ENCODE measurements at places on chromosomes 2 and 18. TPM values are rescaled to one million over a fixed set of nuclear protein-coding genes. Genes with fewer than 3 reads are reported as not detected.

Gene GREB1L
- not detected for total RNA-seq

Gene HTR2B
- total RNA-seq, result not detected

Gene TLX2
- total RNA-seq, result not detected

Gene ADI1
- 40.8 TPM for total RNA-seq

Gene STAT1
- 51.0 TPM for total RNA-seq

Measured in esophagus mucosa (tissue), 1 donor.